ENCODE measurements at places on chromosomes 7 and 10.
A peak's percentile ranks its signal among the peaks of the same experiment; 100 is the strongest.

DNA sequence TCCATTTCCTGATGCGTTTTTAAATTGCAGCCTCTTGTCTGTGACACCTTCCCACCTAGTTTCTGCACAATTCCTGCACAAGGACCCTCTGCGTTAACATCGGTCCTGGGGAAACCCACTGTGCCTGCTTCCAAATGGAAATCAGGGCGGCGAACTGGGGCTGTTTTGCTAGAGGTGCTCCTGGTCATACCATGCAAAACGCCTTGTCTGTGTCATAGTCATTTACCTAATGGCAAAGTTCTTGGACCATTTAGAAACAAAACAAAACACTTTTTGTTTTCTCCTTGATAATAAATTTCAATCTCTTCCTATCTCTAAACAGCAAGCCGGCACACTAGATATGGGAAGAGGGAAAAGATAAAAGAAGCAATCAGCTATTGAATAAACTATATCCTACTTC lies 206.9 kb upstream of the KLF14 start:
- DNase-seq: peak; percentile 38

DNA sequence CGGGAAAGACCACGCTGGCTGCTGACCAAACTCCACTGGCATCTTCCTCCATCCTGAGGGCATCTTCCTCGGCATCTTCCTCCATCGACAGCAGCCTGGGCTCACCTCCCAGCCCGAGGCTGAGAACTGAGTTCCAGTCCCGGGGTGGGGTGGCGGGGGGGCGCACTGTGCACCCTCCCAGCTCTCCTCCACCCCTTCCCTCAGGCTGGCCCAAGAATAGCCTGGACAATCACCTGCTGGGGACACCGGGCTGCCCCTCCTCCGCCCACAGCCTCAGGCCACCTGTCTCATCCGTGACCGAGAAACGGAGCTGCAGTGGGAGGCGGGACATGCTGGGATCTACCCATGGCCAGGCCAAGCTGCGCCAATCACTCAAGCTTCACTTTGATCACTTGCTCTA lies 37.2 kb downstream of the DIP2C start:
- DNase-seq: no peak

- no peak for DNase-seq
Measured at GRCh38 chr7:107503687-107504086, 33.8 kb downstream of the GPR22 start.

- DNase-seq: no peak
Measured at GRCh38 chr7:2299870-2300512, 14.2 kb downstream of the SNX8 start.

- no peak for DNase-seq
Measured at GRCh38 chr7:39674406-39674805, 51.0 kb downstream of the RALA start.

GRCh38 chr7:154463794-154464193 lies 411.6 kb downstream of the DPP6 start:
- no peak for DNase-seq

DNA sequence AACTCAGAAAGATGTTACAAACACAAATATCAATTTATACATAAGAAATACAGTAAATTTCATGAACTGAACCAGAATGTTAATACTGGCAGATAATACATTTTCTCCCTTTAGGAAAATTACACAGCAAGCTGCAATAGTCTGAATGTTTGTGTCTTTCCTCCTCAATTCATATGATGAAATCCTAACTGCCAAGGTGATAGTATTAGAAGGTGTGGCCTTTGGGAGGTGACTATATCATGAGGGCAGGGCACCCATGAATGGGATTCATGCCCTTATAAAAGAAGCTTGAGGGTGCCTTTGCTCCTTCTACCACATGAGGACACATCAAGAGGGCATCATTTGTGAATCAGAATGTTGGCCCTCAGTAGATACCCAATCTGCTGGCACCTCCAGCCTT lies 64.3 kb upstream of the GPR22 start:
- no peak for DNase-seq

DNA sequence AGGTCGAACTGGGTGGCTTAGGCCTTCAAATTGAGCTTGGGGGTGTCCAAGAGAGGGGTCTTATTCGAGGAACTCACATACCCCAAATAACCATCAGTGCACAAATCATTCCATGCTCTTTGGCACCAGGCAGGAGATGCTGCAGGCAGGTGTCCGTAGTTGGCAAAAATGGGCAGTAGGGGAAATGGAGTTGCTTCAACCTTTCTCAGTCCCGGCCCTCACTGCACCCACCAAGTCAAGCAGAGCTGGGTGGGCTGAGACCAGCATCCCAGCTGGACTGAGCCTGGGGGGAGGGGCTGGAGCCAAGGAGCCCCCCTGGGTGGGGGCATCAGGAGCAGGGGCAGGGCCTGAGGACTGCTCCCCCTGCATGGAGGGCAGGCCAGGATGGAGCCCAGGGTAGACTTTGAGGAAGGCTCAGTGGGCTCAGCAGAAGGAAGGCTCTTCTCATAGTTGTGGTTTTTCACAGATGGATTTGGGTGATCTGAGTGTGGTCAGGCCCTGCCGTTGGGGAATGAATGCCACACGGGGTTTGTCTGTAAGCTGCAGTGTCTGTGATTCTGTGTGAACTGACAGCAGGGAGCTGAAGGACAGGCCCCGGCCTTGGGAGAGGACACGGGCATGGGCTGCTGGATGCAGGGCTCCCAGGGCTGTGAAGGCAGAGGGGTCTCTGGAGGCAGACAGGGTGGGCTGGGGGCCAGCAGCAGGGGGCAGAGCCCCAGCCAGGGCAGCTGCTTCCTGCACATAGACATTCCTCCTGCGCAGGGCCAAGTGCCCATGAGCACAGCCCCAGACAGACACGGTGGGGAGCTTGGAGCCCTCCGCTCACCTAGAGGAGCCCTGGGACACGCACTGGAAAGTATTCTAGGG lies 144.5 kb downstream of the ADCY1 start:
- peak; percentile 5 for DNase-seq

DNA sequence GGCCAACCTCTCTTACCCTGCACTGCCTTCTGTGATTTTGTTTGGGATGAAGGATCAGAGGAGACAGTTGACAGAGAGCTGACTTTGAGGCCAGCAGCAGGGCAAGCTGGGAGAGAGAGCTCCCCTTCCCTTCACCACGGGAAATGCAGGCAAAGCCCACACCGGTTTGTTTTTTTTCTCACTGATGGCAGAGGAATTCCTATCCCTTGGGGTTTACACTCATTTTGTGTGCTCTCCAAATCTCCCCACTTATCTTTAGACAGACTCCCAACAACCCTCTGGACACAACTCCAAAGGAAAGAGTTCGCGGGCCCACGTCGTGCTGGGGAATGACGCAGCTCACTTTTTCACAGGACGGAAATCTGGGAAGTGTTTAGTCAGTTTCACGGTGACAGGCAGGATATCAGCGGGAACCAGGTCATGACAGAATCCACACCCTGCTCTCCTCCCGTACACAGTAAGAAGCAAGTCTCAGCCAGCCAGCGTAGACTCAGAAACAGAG lies 68.3 kb upstream of the FAM171A1 start:
- peak; percentile 85 for DNase-seq

GRCh38 chr7:123242467-123243092 lies 42.8 kb upstream of the SLC13A1 start:
- no peak for DNase-seq
